CD4-positive, alpha-beta T cell treated with Interleukin-6 for 4 hours (primary cell): ENCODE measurements at places on chromosomes 11 and 22.
A peak's percentile ranks its signal among the peaks of the same experiment; 100 is the strongest.

DNA sequence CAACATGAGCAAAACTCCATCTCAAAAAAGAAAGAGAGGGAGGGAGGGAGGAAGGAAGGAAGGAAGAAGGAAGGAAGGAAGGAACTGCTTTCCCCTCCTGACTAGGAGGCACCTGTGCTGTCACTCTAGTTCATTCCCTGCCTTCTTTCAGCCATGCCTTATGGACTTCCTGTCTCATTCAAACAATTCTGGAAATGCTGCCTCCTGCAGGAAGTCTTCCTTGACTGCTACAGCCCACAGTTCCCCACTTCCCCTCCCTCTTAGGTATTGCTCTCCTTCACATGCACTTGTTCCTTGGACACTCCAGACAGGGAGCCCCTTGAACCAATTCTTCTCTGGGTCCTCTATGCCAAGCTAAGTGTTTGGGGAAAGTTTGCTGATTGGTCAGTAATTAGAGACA is 31.6 kb upstream of the WNT11 start:
- DNase-seq, result no peak

DNA sequence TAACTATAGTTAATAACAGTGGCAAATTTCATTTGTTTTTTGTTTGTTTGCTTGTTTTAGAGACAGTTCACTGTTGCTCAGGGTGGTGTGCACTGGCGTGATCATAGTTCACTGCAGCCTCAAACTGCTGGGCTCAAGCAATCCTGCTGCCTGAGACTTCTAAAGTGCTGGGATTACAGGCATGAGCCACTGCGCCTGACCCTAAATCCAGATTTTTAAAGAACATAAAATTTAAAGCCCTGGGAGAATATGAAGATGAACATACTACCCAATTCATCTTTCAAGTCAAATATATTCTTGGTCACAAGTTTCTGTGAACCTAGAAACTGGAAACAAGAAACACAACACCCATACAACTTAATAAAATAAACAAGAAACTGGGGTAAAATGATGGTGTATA is 28.1 kb downstream of the RRAS2 start:
- DNase-seq, result no peak

DNA sequence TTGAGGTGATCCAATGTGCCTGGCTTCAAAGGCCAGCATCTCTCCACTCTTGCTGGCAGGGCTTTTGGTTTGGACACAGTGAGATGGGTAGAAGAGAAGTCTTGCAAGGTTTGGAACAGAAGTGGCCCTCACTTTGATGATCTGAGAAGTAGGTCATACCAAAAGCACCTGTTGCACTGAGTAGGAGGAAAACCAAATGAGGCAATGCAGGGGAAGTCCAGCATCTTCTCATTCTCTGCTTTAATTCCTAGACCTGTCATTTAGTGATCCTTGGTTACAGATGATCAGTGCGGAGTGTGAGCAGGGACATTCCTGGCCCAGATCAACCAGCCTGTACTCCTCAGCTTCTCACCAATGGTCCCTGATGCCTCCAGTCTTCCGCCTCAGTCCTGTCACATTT is 990.5 kb downstream of the OPCML start:
- no peak for DNase-seq

GRCh38 chr11:78099666-78100065 is 20.0 kb upstream of the NDUFC2 start:
- DNase-seq, result no peak

DNA sequence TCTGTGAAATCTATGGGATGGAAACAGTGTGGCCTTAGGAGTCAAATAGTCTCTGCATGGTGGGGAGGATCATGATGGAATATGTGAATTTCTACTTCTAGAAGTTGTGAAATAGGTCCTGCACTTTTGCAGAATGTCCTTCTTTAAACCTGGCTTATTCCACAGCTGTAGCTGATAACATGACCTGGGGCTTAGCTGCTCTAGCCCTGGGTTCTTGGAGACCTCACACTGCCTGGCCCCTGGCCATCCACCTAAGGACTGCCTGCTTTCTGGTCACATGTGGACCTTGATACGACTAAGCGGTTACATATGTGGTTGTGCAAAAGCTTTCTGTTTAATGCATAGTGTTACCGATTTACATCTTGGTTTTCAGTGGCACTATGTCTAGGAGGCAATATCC is 88.2 kb downstream of the SWAP70 start:
- no peak for DNase-seq

DNA sequence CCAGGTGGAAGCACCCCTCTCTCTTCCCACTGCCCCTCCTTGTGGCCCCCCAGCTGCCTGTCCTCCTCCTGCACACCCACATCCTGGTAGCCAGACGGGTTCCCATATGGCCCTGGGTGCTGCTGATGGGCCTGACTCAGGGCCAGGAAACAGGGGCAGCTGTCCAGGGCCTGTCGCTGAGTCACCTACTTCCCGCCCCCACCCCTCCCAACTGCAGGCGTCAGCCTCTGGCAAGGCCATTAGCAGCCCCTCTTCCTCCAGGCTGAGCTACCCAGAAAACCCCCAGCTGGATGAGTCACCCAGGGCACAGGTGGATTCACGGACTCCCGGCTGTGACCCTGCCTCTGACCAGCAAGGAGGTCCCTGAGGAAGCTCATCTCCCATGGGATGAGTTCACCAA is 6.9 kb upstream of the GAL start:
- no peak for DNase-seq

DNA sequence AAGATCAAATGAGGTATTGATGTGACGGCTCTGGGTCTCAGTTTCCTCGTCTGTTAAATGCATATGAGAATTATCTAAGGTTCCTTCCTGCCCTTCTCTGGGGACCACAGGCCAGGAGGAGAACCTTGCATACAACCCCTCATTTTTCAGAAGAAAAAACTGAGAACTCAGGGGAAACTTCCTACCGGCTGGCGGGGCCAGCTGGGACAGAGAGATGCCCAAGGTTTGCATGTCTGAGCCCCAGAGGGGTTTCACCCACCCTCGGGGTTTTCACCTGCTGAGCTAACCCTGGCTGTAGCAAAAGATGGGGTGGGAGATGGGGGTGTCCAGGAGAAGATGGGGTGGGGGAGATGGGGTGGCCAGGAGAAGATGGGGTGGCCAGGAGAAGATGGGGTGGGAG is 4.3 kb downstream of the TNFRSF13C start:
- no peak for DNase-seq

DNA sequence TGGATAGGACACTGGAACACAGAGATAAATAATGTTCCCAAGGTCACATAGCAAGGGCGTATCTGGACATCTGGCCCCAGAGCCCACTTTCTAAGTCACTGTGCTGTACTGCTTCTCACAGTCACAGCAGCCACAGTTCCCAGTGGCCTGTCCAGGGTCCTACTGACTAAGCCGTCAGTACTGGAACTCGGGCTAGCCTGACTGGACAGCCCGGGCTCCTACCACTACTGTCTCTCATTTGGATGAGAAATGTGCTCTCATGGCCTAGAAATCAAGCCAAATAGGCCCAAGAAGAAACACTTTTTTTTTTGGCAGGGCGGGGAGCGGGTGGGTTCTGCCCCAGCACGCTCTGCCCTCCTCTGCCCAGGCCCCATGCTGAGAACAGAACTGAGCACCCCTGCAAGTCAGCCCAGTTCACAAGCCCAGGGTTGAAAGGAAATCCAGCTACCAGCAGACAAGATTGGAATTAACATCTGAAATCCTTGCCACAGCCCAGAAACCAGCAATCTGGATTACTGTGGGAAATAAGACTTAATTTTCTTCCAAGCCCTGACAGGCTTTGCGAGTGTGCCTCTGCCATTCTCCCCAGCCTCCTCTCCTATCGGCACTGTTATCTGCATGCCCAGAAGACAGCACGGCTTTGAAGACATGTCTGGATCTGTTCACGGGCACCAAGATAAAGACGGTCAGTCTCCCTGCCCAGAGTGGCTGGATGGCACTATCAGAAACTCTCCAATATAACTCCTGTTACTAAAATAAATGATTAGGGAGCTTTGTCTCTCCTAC is 182.9 kb upstream of the NCAM1 start:
- DNase-seq, result no peak

DNA sequence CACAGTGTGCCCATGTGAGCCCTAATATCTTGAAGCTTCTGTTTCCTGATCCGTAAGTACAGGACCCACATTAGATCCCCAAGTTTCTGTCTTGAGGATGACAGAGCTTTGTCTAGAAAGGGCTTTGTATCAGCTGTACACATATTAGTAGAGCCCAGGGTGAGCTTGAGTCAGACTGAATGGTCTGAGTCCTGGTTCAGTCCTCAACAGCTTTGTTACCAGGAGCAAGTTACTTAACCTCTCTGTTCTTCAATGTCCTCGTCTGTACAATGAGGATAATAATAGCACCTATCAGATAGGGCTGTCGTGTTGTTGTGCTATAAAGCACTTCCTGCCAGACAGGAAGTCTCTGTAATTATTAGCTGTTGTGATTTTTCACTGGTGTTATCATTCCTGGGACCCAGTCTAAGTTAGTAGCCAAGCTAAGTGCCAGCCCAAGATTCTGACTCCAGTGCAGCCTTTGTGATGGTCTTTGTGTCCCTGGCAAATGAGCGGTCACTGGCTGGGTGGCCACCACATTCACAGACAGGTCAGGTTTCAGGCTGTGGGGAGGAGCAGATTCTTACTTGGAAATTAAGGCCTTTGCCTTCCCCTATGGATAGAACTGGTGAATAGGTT is 6.8 kb downstream of the TOM1 start:
- DNase-seq, result peak; percentile 17

GRCh38 chr11:111676878-111677585 is 74.8 kb downstream of the SIK2 start:
- no peak for DNase-seq

DNA sequence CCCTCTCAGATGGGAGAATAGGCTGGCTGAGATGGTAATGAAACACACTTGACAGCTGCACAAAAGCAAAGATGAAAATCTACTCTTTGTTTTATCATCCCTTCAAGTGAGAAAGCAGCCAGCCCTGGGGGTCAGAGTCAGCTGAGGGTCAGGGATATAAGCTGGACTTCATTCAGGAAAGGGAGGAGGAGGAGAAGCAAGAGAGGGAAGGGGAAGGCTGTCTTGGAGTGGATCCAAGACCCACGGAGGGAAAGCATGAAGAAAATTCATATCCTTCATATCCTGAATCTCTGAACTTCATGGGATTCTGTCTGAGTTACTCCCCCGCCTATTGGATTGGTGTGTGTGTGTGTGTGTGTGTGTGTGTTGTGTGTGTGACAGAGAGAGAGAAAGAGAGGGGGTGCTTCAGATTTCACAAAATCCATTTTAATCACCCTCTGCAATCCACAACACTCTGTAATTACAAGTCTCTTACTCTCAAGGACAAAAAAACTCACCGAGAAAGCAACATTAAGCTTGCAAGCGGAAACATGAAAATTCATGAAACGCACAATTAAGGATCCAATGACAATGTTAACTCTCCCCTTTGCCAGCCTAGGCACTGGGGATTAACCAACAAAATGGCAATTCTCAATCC is 327.7 kb downstream of the TENM4 start:
- no peak for DNase-seq

GRCh38 chr22:43476341-43476740 is 64.5 kb downstream of the MPPED1 start:
- DNase-seq, result no peak

GRCh38 chr11:68685656-68686380 is 1.5 kb downstream of the GAL start:
- DNase-seq, result no peak

GRCh38 chr11:2204361-2205213 is 33.0 kb upstream of the TH start:
- DNase-seq, result no peak

- no peak for DNase-seq
These were observed 91.3 kb downstream of the CDKN1C start for GRCh38 chr11:2794046-2794967.

DNA sequence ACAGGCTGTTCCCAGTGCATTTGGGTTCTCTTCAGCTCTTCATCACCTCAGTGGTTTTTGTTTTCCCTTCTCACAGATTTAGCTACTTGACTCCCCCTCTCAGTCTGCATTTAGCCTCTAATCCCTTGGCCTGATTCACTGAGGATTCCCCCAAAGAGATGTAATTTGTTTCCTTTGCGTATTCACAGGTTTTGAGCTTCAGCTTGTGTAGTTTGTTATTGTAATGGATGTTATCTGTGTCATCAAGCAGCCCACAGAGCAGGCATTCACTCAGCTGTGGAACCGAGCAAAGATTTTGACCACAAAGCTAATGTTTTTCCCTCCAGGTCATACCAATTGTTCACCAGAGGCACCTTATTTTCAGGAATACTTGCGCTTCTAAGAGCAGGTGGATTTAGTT is 6.4 kb upstream of the ME3 start:
- DNase-seq, result no peak

DNA sequence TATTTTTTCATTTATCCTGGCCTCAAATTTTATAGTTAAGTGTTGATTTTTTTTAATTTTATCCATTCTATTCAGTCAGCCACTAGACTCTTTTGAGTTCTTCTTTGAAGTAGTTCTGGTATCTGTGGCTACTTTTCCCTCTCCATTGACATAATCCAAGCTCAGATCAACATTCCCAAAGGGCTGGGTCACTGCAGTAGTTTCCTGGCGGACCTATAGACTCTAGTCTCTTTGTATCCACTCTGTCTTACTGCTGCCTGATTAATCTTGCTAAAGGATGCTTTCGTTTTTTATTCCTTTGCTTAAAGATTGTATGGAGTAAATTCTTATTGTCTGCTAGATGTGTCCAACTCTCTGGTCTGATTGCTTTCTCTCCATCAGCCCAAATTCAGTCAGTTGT is 87.6 kb downstream of the UVRAG start:
- DNase-seq, result no peak

- no peak for DNase-seq
These were observed 69.7 kb downstream of the GAB2 start for GRCh38 chr11:78347956-78348355.
